Glutamatergic neuron (in vitro differentiated cells): ENCODE measurements at places on chromosomes 2 and 18.

DNA sequence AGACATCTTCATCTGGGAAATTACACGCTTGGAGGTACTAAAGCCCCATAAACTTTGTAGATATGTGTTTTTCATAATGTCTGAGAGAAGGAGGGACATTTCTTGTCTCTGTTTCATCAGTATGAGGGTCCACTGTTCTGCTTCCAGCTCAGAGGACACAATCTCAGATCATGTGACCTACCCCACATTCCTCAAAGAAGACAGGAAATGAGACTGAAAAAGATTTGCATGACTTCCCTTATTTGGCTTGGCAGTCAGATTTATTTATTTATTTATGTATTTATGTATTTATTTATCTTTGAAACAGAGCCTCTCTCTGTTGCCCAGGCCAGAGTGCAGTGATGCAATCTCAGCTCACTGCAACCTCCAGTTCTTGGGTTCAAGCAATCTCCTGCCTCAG is 463.7 kb upstream of the RGPD4 start:
- no peak for DNase-seq

GRCh38 chr2:215635788-215636139 is 199.9 kb upstream of the FN1 start:
- DNase-seq: no peak

DNA sequence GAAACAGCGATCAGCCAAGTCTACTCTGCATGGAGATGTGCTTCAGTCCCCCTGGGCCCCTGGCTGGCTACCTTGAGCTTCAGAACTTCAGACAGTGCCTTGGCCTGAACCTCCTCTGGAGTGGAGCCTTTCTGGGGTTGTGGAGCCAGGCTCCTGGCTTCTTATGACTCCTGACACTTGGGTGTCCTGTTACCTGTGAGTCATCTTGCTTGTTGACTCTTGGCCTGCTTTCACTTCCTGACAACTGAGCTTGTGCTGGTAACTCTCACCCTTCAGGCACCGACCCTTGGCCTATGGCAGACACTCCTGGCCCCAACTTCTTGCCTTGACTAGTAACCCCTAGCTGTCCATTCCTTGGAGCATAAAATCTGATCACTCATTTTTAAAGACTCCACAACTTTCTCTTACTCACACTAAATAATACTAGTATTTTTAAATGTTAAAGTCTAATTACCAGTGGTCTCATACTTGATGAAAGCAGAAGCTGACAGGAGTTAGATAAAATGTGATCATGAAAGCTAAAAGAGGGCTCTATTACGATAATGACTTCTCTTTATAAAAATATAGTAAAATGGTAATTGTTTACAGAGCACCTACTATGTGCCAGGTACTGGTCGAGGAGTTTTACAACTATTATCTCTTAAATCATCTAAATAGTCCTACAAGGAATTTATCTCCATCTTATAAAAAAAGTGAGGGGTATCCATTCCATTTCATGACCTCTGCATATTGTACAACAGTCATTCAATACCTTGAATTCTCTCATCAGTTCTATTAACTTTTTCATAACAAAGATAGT is 46.3 kb upstream of the VIT start:
- no peak for DNase-seq

- DNase-seq: peak; percentile 31
Measured at GRCh38 chr2:42238644-42239288, 69.6 kb downstream of the EML4 start.

DNA sequence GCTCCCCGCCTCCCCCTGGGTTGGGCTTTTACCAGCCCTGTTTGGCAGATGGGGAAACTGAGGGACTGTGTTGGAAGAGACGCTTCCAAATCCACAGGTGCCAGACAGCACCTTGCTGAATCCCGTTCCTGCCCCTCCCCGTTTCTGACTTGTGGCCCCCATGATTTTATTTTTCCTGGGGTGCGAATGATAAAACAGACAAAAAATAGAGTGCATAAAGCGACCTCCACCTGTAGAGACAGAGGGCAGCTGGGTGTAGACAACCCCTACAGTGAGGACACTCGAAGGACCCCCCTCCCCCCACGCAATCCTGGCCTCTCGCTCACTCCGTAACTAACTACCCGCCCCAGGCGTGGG is 2.2 kb upstream of the CTDSP1 start:
- DNase-seq: no peak

DNA sequence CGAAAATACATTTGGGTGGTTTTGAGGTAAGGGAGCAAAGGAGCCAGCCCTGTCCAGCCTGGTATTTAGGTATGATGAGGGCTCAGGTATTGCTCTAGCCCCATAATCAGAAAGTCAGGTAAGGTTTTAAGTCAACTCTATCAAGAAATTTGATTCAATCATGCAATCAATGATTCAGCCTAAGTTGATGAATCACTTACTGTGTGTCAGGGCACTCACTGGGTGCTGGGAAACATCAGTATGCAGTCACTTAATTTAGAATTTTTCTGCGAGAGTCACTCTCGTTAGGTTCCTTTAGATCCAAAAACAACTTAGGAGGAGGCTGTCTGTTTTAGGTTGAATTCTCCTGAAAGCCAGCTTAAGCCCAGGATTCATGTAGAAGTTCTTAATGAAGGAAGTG is 17.7 kb upstream of the SERPINB2 start:
- DNase-seq: no peak
